ENCODE measurements at places on chromosomes 11 and 22. TPM values are rescaled to one million over a fixed set of nuclear protein-coding genes. Genes with fewer than 3 reads are reported as not detected.

DNA sequence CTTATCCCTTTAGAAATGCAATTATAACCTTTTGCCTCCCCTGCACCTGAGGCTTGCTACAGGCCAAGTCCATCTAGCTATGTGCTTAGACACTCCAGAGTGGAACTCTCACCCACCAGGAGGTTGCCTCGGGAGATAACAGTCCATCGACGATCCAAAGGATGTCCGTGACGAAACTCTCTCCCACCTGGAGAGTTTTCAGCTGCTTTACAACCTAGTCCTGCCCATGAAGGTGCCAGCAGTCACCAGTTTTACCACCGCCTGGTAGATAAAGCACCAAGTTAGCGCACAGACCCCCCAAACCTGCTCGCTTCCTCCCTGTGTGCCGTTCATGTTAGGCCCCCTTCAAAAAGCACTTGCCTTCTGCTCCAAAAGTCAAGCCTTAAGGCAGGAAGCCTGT lies 53.1 kb upstream of the SHISAL1 start:
- no peak for DNase-seq

DNA sequence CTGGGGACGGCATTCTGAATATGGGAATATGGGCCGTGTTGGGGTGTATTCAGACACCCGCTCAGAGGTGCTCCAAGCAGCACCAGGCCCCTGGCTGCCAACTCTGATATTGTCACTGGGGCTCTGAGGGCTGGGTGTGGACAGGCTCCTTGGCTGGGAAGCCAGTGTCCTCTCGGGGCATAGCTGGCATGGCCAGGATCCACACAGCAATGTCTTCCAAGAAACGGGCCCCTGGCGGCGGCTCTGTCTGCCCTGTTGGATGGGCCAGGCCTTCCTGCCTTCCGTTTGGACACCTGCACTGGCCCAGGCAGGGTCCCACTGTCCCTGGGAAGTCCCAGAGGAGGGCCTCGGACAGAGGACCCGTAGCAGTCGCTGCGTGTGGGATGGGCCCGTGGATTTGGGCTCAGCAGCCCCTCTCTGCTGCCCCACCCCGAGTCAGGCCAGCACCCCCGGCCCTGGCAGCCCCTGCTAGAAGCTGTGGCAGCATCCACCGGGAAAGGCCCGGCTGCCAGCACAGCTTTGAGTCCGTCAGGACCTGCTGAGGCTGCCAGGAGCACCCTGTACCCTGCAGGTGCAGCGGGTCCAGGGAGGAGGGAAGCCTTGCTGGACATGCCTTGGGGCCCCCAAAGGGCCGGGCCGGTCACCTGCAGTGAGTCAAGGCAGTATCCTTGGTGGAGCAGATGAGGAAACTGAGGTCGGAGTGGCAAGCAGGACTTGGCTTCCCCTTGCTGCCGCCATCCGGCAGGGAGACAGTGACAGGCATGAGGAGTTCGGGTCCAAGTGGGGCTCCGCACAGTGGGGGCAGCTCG lies 4.1 kb downstream of the PANX2 start:
- no peak for DNase-seq

DNA sequence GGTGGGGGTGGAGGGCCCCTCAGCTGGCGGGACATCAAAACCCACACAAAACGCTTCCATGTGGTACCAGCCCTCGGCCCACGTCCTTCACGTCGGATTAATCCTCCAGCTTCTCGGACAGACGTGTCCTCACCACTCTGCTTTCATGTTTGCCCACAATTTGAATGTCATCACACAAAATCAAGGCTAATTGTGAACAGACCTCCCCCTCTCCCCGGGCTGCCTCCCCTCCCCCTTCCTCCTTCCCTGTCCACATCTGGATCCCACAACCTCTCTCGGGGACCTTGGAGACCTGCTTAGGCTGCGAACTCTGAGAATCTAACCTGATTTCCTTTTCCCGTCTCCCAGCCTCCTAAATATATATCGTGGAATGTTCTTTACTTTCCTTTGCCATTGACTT lies 262.9 kb downstream of the MN1 start:
- DNase-seq = no peak

DNA sequence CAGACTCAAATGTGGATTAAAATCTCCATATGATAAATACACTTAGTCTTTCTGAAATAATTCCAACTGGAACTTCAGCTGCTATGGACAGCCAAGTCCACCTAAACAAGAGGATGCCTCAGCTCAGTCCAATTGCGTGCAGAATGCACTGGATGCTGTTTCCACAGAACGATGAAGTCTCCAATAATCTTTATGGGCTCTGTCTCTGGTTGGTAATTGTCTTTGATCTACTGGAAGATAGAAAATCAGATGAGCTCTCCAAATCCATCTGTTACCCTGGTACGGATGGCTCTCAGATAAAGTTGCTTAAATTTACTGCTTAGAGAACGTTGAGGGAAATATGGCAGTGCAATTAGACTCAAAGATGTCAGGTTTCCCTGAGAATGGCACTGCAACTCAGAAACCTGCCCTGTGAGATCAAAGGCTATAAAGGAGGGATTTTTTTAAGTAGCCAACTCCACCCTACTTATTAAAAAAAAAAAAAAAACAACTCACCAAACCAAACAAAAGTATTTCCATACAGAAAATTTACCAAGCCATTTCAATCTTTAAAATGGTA lies 859 bp upstream of the BIRC3 start:
- DNase-seq = no peak

DNA sequence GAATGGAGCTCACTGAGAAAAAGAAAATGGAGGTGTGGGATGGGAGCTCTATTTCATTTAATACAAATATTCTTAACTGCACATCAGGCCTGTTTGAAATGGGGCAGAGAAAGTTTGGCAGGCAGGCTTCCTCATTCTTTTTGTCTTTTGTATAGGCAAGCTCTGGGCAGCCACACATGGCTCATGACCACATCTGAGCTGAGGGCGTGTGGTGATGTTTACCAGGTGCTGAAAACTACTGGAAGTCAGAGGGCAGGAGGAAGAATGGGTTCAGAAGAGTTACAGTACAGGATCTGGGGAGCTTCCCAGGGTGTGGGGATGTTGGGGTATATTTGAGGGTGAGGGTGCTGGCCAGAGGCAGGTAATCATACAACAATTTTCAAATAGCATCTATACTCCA lies 66.3 kb upstream of the NAV2 start:
- DNase-seq = no peak

GRCh38 chr11:70270877-70271648 lies 573 bp downstream of the PPFIA1 start:
- DNase-seq = no peak

GRCh38 chr22:40426594-40427333 lies 56.4 kb downstream of the SGSM3 start:
- no peak for DNase-seq

GRCh38 chr11:119380827-119381180 lies 686 bp downstream of the USP2 start:
- DNase-seq = no peak

DNA sequence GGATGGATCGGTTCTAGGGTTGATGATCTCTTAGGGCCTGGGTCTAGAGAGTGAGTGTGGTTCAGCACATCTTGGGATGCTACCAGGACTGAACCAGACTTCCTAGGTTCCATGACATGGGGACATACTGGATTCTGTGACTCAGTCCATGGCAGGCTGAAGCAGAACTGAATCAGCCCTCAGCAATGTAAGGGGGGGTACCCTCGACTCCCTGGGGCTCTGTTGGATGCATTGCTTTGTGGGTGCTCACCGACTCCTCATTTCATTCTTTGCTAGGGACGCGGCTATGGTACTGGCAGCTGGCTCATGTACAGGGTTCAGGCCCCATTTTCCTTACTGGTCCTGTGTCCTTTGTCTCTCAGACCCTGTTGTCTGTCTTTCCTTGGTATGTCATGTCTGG lies 733 bp upstream of the GRAMD1B start:
- DNase-seq = no peak

GRCh38 chr11:74465291-74465708 lies 2.0 kb downstream of the KCNE3 start:
- no peak for DNase-seq

The DEFB131B gene
- not detected for total RNA-seq

The TRIM66 gene
- total RNA-seq = 10.2 TPM

The MFRP gene
- not detected for total RNA-seq

The AQP11 gene
- total RNA-seq = 0.76 TPM

Measured in osteocyte (in vitro differentiated cells).